Activated CD4-positive, alpha-beta T cell treated with anti-CD3 and anti-CD28 coated beads for 48 hours (primary cell): ENCODE measurements at places on chromosomes 12 and 14.

GRCh38 chr14:65560340-65561027 lies 148.0 kb downstream of the FUT8 start:
- no peak for DNase-seq

GRCh38 chr12:5650829-5651461 lies 219.0 kb downstream of the NTF3 start:
- DNase-seq = no peak

GRCh38 chr12:100346660-100347059 lies 10.2 kb upstream of the SLC17A8 start:
- no peak for DNase-seq

DNA sequence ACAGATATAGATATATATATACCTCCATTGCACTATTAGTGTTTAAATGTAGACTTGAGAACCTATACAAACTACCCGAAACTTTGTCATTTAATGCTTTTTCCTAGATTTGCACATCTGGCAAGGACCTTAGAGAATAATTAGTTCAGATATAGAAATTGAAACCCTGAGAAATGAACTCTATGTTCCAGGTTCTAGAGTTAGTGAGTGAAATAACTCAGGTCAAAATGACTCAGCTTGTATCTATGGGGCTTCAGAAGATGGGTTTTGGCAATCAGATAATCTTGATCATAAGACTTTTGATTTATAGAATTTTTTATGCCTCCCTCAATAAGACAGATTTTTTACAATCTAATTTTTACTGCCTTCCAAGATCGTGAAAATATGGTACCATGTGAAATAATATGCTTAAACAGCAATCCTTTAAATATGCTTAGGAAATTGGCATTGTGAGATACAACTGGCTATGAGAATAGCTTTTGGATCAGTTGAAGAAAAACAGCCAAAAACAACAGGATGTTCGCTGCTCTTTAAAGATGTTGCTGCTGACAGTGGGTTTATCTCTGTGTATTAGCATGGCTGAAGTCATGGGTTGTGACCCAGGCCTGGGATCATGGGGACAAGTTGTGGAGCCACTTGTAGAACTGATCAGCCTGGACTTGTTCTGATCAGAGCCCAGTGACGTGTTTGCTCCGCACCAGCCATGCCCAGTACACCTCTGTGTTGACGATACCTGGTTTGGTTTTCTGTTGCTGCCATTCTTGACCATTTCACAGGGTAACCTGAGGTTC lies 63.6 kb downstream of the TTLL5 start:
- DNase-seq = no peak
